ENCODE measurements at places on chromosomes 13 and 19.

DNA sequence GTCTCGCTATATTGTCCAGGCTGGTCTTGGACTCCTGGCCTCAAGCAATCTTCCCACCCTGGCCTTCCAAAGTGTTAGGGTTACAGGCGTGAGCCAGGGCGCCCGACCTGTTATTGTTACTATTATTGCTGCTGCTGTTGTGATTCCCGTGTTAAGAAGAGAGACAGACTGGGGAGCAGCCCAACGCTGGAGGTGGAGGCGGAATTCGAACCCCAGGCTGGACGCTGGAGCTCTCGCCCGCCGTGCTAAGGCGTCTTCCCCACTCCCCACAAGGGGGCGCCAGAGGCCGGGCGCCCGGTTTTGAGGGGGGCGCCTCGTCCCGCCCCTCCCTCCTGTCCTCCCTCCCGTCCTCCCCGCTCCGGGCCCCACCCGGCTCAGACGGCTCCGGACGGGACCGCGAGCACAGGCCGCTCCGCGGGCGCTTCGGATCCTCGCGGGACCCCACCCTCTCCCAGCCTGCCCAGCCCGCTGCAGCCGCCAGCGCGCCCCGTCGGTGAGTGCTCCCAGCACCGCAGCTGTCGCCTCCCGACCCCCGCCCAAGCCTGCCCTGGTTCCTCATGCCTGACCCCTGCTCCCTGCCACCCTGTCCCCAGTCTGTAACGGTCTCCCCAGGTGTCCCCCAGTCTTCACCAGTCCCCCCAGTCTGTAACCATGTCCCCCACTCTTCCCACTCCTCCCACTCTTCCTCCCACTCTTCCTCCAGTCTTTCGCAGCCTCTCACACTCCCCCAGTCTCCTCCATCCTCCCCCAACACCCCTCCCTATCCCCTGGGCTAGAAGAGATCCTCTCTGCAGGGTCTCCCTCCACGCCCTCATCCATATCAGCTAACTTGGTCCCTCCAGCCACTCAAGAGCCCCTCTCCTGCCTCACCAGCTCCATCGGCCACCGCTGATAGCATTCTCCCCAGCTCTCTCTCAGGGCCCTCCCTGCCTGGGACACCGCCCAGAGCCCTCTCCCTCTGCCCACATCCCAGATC lies at the start of gene EHD2:
EHD2 (plus strand) TSS at position 377 of the 976 bp plus-strand sequence. CDS start 3,191 bp downstream, outside the sequence.
- DNase-seq = peak; percentile 89

DNA sequence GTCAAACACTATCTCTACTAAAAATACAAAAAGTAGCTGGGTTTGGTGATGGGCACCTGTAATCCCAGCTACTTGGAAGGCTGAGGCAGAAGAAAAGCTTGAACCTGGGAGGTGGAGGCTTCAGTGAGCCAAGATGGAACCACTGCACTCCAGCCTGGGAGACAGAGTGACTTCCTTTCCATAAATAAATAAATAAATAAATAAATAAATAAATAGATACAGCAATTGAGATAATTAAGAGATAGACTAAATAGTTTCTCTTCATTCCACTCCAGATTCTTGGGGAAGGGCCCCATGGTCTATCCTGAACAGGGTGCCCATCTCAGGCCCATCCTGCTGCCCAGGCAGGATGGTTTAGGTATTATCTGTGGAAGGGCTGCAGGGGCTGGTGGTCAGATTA lies 24.0 kb upstream of the FARP1 start:
- DNase-seq = no peak

- peak; percentile 48 for DNase-seq
These were observed 5.5 kb downstream of the SACS start for GRCh38 chr13:23427881-23428528.

DNA sequence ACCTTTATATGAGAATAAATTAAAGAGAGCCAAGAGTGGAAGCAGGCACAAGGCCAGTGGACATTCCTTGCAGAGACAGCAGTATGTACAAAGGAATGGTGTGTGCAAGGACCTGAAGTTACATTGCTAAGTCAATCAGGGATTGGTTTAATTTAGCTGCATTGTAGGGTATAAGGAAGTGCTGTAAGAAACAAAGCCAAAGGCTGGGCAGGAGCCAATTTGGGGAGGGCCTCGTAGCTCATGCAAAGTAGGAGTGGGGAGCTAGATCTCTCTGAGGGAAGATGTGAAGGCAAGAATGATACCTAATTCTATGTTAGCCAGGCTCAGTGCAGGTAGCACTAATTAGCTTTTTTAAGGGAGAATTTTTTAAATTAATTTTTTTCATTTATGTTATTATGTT lies 76.7 kb downstream of the SLAIN1 start:
- DNase-seq = no peak

DNA sequence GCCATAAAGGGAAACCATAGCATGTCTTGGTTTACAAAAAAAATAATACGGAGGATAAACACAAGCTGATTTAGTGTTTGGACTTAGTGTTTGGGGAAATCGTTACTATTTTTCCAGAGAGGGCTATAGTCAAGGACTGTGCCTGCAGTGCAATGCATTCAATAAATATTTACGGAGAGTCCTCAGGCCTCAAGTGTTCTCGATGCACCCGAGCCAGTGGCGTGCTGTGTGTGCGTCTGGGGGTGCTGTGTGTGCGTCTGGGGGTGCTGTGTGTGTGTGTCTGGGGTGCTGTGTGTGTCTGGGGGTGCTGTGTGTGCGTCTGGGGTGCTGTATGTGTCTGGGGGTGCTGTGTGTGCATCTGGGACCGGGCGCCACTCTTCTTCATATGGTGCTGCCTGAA lies 71.7 kb upstream of the GTF3A start:
- no peak for DNase-seq
